Mesendoderm (in vitro differentiated cells): ENCODE measurements at places on chromosomes 5 and 9.
A peak's percentile ranks its signal among the peaks of the same experiment; 100 is the strongest.

- DNase-seq, result no peak
Observed at GRCh38 chr9:131169563-131170240, 44.3 kb downstream of the NUP214 start.

GRCh38 chr9:7909537-7909936, 110.0 kb upstream of the DMAC1 start:
- no peak for DNase-seq

GRCh38 chr5:166695326-166695725, 1596.1 kb upstream of the WWC1 start:
- no peak for DNase-seq

DNA sequence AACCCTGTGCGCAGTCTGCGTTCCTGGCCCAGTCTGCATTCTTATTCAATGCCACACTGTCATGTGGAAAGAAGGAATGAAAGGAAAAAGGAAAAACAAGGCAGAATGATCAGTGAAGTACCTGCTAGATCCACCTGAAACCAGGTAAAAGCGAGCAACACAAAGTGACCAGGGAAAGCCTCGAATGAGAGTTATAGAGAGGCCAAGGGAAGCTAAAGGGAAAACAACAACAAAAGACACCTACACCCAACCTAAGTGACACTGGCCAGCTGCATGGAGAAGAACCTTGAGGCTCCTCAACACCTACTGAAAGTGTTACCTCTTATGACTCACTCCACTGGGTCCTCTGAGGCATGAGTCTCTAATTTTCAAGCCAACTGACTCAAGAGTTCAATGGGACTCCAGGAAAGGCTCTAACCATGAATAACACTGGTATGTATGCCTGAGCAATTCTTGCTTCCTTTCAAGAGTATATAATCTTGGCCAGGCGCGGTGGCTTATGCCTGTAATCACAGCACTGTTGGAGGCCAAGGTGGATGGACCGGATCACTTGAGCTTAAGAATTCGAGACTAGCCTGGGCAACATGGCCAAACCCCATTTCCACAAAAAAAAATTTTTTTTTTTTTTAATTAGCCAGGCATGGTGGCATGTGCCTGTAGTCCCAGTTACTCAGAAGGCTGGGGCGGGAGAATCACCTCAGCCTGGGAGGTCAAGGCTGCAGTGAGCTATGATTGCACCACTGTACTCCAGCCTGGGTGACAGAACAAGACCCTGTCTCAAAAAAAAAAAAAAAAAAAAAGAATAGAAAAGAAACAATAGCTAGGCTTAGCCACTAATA, 29.0 kb downstream of the MTMR12 start:
- peak; percentile 52 for DNase-seq

- DNase-seq, result no peak
Observed at GRCh38 chr9:94081435-94081834, 2.8 kb upstream of the PTPDC1 start.

DNA sequence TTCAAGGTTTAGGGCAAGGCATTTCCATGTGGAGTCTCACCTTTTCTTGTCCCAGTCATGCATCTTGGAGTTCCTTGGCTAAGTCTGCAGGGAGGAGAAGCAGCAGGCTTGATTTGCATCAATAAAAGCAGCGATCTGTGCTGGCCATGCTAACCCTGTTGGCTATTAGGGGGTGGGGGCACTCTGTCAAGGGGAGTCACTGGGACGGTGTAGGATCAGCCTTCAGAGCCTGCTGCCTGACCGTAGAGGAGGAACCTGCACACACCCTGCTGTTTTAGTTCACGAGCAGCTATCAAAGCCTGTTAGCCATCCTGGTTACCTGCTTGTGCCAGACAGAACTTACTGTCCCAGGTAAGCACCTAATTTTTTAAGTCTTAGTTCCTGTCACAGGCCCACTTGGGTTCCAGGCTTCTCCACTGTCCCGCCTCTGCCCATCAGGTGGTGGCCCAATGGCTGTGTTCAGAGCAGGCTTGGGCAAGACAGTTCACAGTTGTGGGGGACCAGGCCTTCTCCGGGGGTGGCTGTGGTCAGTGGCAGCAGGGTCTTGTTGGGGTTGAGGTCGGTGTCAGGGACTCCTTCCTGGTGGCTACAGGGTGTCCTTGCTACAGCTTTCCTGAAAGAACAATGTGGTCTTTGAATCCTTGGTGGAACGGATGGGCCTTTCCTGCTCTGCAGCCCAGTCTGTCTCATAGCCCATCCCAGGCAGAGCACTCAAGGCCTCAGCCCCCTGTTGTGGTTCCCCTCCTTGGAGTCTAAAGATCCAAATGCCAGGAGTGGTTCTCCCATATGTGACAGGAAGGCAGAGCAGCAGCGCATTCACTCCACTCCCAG, 43.7 kb downstream of the SECISBP2 start:
- no peak for DNase-seq
